Adrenal gland (tissue), 19 donors: ENCODE measurements at places on chromosomes 13 and 19. TPM values are rescaled to one million over a fixed set of nuclear protein-coding genes. Genes with fewer than 3 reads are reported as not detected.

- H3K36me3 ChIP-seq = no peaks in the 10 kb centered on the region
- H3K27ac ChIP-seq = no peak overlapping the region
- DNase-seq = peak; percentile 48
- H3K27me3 ChIP-seq = no peaks in the 10 kb centered on the region
These were observed 153.5 kb upstream of the KLF12 start for GRCh38 chr13:74287724-74288169.

The APC2 gene
- total RNA-seq = 0.06 TPM

The LILRB4 gene
- total RNA-seq = 26.4 TPM

The PRSS57 gene
- total RNA-seq = not detected

DNA sequence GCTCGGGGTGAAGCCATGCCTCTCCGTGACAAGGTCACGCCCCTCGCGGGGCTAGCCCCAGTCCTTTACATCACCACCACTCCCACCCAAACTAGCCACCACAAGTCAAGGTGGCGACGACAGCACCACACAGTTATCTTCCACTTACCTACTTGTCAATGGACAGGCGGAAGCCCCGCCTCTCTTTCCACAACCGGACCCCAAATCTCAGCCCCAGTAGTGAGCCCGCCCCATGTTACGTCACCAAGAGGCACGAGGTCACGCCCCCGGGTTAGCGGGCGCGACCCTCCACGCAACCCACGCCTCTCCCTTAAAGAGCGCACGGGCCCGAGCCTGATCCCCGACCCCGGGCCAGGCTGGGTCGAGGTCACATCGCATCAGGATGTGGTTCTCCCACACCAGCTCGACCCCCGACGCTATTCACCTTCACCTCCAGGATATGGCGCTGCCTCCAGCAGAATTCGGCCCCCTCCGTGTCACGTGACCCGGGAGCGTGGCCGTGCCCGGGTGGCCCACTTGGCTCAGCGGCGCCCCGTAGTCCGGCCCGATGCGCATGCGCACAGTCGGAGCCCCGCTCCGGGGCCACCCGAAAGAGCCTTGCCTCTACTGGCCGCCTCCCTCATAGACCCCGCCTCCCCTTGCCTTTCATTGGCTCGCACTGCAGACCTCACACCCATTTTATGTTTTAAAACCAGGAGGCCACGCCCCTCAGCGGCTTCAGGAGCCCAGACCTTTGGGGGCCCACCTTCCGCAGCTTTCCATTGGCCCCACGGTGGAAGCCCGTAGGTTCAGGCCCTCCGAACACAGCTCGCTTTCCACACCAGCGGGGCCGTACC lies 18.2 kb downstream of the SYDE1 start:
- peaks cover 24% of the 10 kb centered on the region for H3K36me3 ChIP-seq
- H3K4me3 ChIP-seq = peak overlapping the region; percentile 81
- H3K4me1 ChIP-seq = peaks cover 24% of the 10 kb centered on the region
- peak; percentile 98 for DNase-seq

The IFNL1 gene
- not detected for total RNA-seq

GRCh38 chr19:19371059-19371458 lies 34.4 kb upstream of the GATAD2A start:
- no peaks in the 10 kb centered on the region for H3K36me3 ChIP-seq
- no peak for DNase-seq
- H3K27me3 ChIP-seq = no peaks in the 10 kb centered on the region

- no peak for DNase-seq
- no peak overlapping the region for H3K4me3 ChIP-seq
- no peaks in the 10 kb centered on the region for H3K36me3 ChIP-seq
- no peaks in the 10 kb centered on the region for H3K4me1 ChIP-seq
- no peak overlapping the region for H3K27ac ChIP-seq
- H3K27me3 ChIP-seq = no peaks in the 10 kb centered on the region
These were observed 19.7 kb downstream of the ZNF714 start for GRCh38 chr19:21101521-21102242.

The PSG1 gene
- not detected for total RNA-seq

The PIAS4 gene
- 31.8 TPM for total RNA-seq

DNA sequence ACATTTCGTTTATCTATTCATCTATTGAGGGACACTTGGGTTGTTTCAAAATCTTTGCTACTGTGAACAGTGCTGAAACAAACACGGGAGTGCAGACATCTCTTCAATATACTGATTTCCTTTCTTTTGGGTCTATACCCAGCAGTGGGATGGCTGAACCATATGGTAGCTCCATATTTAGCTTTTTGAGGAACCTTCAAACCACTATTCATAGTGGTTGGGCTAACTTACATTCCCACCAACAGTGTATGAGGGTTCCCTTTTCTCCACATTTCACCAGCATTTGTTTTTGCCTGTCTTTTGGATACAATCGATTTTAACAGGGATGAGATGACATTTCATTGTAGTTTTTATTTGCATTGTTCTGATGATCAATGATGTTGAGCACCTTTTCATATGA lies 798.2 kb downstream of the UQCRFS1 start:
- no peak overlapping the region for H3K27ac ChIP-seq
- no peaks in the 10 kb centered on the region for H3K4me1 ChIP-seq
- H3K36me3 ChIP-seq = no peaks in the 10 kb centered on the region
- H3K4me3 ChIP-seq = no peak overlapping the region
- H3K27me3 ChIP-seq = no peaks in the 10 kb centered on the region
- DNase-seq = no peak

The ATP8B3 gene
- total RNA-seq = 2.5 TPM

The PRR20C gene
- not detected for total RNA-seq

The ATP11A gene
- 84.1 TPM for total RNA-seq

- DNase-seq = no peak
- no peaks in the 10 kb centered on the region for H3K27me3 ChIP-seq
- no peak overlapping the region for H3K27ac ChIP-seq
- no peak overlapping the region for H3K4me3 ChIP-seq
These were observed 93.9 kb downstream of the GNG7 start for GRCh38 chr19:2608602-2608922.

GRCh38 chr13:31998131-31998530 lies 33.4 kb upstream of the FRY start:
- H3K27me3 ChIP-seq = no peaks in the 10 kb centered on the region
- no peak overlapping the region for H3K4me3 ChIP-seq
- no peaks in the 10 kb centered on the region for H3K4me1 ChIP-seq
- DNase-seq = no peak
- no peaks in the 10 kb centered on the region for H3K36me3 ChIP-seq

GRCh38 chr13:78997902-78998629 lies 339.1 kb upstream of the OBI1 start:
- no peak overlapping the region for H3K27ac ChIP-seq
- no peaks in the 10 kb centered on the region for H3K4me1 ChIP-seq
- no peaks in the 10 kb centered on the region for H3K36me3 ChIP-seq
- no peak overlapping the region for H3K4me3 ChIP-seq
- no peak for DNase-seq
